NK-92 treated with Interleukin-12 subunit alpha and Interleukin-12 subunit beta, amount 100 ng/mL, for 24 hours (cell line): ENCODE measurements at places on chromosomes 1 and 21.
A peak's percentile ranks its signal among the peaks of the same experiment; 100 is the strongest.

- DNase-seq: no peak
These were observed 22.7 kb downstream of the CRYAA start for GRCh38 chr21:43191521-43191920.

DNA sequence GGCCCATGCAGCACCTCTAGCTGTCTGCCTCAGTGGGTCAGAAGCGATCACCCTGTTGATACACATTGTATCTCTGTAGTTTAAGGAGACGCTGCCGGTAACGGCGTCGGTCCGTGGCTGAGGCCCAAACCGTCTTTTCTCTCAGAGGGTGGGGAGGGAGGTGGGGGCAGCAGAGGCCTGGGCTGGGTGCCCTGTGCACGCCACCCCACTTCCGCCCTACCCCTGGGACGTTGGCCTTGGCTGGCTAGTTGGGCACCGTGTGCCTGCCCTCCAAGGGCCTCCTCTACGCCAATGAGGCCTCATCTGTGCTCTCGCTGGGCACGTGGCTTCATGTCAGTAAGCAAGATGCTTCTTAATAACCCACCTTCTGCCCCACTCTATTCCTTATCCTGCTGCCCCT, 9.4 kb downstream of the ZC3H12A start:
- DNase-seq: no peak

DNA sequence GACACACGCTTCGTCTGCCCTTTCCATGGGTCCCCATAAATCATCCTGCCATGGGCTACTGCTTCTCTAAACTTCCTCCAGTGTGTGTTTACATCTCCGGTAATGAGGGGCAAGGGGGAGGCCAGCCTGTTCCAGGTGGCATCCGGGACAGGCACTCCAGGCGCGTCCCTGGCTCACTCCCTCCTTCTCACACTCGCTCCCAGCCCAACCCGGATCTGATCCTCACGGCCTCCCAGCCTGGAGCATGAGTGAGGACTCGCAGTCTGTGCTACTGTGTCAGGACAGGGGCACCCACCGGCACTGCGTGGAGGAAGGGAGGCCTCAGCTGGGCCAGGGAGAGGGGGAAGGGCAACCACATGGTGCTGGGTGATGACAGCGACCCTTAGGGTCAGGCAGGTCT, 225.4 kb downstream of the TRABD2B start:
- DNase-seq: no peak

GRCh38 chr1:162250004-162250730, 126.5 kb downstream of the SPATA46 start:
- no peak for DNase-seq

DNA sequence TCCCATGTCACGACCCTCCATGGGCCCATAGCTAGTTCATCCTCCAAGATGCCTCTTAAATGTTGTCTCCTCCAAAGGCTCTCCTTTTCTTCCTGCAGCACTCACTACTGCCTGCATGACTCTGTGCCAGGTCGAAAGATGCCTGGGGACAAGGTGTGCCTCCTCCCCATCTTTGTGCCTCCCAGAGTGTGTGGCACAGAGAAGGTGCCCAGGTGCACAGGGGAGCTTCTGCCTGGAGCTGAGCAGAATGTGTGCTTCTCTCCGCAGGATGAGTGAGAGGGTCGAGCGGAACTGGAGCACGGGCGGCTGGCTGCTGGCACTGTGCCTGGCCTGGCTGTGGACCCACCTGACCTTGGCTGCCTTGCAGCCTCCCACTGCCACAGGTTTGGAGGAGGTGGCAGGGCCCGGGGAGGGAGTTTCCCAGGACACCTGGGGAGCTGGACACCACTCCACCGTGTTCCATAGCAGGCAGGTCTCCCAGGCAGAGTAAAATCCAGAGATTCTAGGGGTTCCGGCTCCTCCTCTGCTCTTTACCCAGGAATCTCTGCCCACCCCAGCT, 6.9 kb upstream of the PPM1J start:
- DNase-seq: no peak

- DNase-seq: no peak
These were observed 3.6 kb upstream of the MAP1LC3C start for GRCh38 chr1:242002510-242002909.

- no peak for DNase-seq
These were observed 2.0 kb downstream of the CSRP1 start for GRCh38 chr1:201504799-201505502.

GRCh38 chr1:205792481-205792881, 17.2 kb upstream of the RAB29 start:
- no peak for DNase-seq

DNA sequence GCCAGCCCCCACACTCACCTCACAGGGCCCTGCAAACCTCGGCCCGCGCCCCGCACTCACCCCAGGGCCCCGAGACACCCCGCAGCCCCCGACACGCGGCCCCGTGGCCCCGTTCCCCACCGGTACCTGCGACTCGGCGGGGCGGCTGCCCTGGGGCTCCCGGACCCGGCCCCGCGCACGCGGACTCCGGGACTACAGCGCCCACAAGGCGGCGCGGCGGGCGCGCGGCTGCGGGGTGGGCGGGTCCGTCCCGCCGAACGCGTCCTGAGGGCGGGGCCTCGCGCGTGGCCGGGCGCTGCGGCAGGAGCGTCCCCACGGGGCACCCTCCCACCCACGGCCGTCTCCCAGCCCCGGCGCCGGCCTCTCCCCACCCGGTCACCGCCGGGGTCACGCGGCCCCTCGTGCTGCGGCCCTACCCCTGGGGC, at the start of gene SLC19A1:
Gene SLC19A1, minus strand, starts transcription at position 199 of the 425 bp plus-strand sequence. CDS start 4,481 bp downstream, outside the sequence.
- peak; percentile 50 for DNase-seq

DNA sequence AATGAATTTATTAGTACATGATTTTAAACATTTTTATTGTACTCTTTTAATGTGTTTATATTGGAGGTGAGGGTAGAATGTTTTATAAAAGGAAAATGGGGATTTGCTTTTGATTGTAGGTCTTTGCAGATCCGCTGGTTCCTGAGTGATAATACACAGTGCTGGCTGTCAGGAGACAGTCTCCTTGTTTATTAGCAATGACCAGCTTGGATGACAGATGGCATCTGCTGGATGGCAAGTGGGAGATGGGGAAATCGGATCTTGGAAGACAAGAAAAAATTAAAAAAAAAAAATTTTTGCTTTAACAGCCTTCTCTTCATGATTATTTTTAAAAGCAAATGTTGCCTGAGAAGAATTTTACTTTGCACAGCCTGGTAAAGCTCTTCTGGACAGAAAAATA, 4.4 kb upstream of the PHTF1 start:
- DNase-seq: no peak

GRCh38 chr21:32096411-32096810, 182.4 kb downstream of the MIS18A start:
- no peak for DNase-seq

DNA sequence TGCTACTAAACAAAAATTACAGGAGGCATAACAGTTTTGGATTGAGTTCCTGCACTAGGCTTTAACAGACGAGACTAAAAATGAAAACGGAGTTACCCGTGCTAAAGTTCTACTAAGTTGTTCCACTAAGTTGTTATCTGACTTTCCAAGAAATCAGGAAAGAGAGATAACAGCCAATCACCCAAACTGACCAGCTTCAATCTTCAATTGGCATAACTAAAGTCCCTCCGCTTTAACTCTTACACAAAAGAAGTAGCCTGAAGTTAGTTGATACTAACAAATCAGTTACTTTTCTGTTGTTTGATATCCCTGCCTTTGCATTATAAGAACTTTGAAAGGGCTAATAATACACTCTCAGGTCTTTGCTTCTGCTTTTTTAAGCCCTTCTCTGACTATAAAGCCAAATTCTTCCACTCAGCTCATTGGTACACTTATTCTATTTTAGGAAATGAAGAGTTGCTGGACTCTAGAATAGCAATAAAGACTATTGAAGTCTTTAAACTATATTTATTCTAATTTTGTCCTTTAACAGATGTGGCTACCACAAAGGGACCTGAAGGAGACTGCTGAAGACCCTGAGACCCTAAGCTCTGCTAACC, 61.3 kb downstream of the TESK2 start:
- no peak for DNase-seq

DNA sequence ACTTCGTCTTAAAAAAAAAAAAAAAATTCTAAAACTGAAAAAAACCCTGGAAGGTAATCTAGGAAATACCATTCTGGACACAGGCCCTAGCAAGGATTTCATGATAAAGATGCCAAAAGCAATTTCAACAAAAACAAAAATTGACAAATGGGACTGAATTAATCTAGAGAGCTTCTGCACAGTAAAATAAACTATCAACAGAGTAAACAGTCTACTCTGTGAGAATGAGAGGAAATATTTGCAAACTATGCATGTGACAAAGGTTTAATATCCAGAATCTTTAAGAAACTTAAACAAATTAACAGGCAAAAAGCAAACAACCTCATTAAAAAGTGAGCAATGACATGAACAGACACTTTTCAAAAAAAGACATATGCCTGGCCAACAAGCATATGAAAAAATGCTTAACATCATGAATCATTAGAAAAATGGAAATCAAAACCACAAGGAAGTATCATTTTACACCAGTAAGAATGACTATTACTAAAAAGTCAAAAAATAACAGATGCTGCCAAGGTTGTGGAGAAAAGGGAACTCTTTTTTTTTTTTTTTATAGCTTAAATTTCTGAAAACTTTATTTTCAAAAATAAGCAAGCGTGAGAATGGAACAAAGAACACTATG, 29.4 kb upstream of the RNPC3 start:
- no peak for DNase-seq

DNA sequence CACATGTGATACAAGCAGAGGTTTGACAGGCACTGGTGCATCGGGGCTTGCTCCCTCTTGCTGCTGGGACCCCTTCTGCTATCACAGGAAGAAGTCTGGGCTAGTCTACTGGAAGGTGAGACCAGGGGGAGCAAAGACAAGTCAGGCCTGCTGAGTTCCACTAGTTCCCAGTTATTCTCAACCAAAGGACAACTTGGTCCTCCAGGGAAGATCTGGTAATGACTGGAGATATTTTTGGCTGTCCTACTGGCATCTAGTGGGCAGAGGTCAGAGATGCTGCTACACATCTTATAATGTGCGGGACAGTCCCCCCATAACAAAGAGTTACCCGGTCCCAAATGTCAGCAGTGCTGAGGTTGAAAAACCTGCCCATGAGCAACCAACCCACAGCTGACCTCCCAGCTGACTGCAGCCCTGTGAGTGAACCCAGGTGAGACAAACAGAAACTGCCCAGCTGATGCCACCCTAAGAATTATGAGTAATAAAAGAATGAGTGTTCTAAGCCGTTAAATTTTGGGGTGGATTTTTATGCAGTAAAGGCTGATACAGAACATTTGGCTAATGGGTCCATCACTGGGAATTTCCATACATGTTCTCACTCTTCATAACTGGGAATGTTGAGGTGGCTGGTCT, 71.6 kb downstream of the NENF start:
- no peak for DNase-seq
